ENCODE measurements at places on chromosomes 11 and 22.

DNA sequence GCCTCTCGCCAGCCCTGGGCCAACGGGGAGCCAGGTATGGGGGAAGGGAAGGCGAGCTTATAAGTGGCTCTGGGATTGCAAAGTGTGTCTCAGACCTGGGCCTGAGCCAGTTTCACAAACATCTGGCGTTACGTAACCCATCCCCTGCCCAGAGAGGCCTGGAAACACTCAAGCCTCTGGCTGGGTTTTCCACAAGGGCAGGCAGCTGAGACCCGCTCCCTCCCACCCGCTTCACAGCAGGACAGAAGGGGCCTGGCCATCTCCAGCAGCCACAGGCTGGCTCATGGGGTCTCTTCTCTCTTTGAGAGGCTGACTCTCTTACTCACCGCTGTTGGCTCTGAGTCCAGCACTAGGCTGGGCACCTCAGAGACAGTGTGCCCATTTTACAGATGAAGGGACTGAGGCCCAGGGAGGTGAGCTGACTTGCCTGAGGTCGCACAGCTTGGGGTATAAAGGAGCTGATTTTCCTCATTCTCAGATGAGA lies 44.5 kb downstream of the TRIOBP start:
- DNase-seq = no peak

DNA sequence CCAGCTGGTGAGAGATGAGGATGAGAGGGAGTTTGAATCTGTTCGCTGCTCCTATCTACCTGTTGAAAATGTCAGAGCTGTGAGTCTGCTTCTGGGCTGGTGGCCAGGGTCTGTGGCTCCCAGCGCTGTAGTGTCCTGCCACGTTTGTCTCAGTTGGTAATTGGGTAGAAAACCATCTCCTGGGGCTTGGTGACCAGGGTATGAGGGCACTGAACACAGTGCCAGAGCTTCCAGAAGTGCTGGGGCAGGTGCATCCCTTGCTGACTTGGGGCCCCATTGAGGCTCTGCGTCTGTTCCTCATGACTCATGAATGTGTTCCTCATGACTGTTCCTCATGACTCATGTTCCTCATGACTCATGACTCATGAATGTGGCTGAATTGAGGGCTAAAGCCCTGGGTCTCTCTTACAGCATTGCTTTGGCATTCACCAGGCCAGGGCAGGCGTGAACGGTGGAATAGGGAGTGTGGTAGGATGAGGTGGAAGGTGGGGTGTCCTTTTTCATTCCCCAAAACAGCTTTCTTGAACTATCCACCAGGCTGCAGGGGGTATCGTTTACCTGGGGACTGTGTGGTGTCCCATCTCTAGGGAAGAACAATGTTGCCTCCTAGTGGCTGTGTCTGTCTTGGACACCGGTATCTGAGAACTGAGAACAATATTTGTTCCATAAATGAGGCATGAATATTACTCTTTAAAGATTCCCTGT lies 139.5 kb downstream of the COMMD9 start:
- peak; percentile 5 for DNase-seq

DNA sequence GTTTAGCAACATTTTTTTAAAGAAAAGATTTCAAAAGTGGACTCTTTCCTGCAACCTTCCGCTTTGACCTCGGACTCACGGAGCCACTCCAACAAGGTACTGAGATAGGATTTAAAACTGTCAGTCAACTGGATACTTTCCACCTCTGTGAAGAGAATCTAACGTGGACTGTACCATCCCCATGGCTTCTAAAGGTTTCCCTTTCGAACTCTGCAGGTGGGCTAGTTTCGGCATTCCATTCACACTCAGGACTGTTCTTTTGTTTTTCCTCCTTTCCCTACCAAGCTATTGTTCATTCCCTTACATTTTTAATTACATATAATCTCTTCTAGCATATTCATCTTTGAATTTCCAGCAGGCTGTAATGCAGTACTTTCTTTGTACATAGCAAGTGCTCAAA lies 88.5 kb upstream of the AKIP1 start:
- no peak for DNase-seq

DNA sequence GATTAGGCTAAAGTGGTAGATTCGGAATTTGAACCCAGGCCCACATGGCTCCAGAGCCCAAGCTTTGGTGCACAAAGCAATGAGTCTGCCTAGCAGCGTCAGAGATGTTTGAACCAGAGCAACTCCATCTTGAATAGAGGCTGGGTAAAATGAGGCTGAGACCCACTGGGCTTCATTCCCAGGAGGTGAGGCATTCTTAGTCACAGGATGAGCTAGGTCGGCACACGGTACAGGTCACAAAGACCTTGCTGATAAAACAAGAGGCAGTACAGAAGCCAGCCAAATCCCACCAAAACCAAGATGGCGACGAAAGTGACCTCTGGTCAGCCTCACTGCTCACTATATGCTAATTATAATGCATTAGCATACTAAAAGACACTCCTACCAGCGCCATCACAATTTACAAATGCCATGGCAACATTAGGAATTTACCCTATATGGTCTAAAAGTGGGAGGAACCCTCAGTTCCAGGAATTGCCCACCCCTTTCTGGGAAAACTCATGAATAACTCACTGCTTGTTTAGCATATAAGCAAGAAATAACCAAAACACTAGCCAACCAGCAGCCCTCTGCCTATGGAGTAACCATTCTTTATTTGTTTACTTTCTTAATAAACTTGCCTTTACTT lies 40.3 kb upstream of the DAGLA start:
- DNase-seq = no peak

GRCh38 chr11:21625982-21626381 lies 566.9 kb upstream of the ANO5 start:
- no peak for DNase-seq
